ENCODE measurements at places on chromosomes 11 and 22.

GRCh38 chr11:59151761-59152160, 9.1 kb downstream of the FAM111A start:
- DNase-seq, result no peak

- DNase-seq, result no peak
Measured at GRCh38 chr11:45659818-45660160, 5.6 kb downstream of the CHST1 start.

DNA sequence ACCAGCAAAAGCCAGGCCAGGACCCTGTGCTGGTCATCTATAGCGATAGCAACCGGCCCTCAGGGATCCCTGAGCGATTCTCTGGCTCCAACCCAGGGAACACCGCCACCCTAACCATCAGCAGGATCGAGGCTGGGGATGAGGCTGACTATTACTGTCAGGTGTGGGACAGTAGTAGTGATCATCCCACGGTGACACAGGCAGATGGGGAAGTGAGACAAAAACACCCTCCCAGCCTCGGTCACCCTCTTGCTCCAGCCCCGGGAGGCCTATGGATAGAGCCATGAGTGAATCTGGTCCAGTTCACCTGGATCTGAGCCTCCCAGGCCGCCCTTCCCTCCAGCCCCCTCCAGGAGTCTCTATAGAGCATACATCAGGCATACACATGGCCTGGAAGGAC, 115.2 kb upstream of the IGLL5 start:
- no peak for DNase-seq

DNA sequence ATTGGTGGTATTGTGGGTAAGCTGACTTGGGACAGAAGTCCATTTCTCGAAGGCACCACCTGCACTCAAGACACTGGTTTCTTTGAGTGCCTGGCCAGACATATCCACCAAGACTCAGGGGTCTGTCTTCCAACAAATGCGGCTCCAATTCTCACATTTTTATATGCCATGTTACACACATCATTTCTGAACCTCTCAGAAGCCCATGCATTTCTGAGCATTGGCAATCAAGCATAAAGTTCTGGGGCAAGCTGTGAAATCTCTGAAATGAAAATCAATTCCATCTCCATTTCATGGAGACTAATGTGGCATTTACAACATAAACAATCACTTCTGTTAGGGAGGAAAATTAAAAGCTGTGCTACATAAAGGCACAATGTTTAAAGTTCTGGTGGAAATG, 243.7 kb downstream of the KIRREL3 start:
- no peak for DNase-seq

DNA sequence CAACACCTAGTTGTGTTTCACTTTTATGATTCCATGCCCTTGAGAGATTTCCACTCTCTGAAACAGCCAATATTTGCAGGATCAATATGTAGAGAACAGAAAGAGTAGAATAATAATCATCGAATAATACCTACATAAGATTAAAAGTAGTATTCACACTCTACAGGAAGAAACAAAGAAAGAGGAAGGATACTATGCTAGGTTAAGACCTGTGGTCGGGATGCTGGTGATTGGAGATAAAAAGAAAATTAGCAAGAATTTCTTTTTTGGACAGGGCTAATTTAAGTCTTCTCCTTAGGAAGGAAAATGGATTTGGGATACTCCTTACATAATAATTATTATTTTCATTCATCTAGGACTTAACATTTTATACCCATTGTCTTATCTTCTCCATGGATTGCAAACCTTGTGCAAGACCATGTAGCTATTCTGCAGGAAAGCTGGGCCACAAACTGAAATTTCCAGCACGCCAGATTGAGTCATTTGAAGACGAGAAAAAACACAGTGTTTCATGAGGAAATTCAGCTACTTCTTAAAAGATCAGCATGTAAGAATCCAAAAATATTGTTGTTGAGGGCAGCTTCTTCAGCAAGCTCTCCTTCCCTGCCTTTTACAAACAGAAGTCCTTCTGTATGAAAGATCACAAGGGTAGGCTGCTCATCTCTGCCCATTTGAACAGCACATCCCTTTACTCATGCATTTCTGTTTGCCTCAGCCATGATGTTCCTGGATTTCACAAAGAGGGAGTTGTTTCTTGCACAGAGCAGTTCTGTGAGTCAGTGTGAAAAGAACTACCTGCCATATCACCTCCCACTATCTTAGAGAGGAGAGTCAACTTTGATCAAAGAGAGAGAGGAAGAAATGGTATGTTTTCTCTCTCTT, 90.7 kb downstream of the FAM76B start:
- DNase-seq, result peak; percentile 15

- DNase-seq, result no peak
Measured at GRCh38 chr22:37569009-37569920, 9.0 kb downstream of the CDC42EP1 start.

GRCh38 chr22:39556970-39557841, 13.3 kb upstream of the CACNA1I start:
- peak; percentile 31 for DNase-seq

GRCh38 chr11:8055836-8056526, 25.0 kb upstream of the TUB start:
- no peak for DNase-seq
